Endothelial cell (in vitro differentiated cells): ENCODE measurements at places on chromosomes 11 and 22. TPM values are rescaled to one million over a fixed set of nuclear protein-coding genes. Genes with fewer than 3 reads are reported as not detected.

DNA sequence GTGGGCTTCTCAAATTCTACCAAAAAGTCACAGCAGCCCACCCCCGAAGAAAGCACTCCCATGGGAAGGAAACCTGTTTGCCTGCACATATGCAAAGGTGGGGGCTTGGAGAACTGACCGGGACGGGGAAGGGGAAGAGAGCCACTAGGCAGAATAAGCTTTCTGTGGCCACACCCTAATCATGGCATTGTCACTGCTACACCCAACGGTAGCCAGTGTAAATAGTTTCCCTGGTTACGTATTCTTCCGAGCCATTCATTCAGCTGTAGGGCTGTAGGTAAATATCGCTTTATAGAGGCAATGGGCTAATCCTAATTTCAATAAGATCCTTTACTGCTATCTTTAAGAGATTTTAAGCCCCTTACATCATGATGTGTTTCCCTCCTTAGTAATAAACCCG lies 61.7 kb downstream of the PRDM11 start:
- DNase-seq: no peak

P4HA3 gene
- total RNA-seq: 0.64 TPM

ALDH3B2 gene
- 0.72 TPM for total RNA-seq

GUCY1A2 gene
- 0.10 TPM for total RNA-seq

CCDC73 gene
- total RNA-seq: not detected

GRCh38 chr11:113448316-113448677 lies 26.9 kb downstream of the DRD2 start:
- no peak for DNase-seq

OR11H1 gene
- total RNA-seq: not detected

DNA sequence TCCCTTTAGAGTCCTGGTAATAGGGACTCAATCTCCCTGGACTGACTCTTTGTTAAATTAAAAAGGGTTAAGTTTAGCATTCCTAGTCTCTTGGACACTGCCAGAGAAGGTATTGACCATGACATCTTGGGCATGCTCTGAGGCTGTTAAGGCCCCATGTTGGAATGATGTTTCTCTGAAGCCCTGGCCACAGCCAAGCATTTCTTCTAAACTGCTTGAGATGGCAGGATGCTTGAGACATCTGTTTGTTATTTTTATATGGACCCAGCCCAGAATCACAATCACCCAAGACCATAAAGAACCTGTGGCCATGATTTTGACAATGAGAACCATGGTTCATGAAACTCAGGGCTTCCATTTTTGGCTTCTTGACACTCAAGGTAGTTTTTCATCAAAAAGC lies 5.5 kb upstream of the ANKK1 start:
- DNase-seq: no peak

DNA sequence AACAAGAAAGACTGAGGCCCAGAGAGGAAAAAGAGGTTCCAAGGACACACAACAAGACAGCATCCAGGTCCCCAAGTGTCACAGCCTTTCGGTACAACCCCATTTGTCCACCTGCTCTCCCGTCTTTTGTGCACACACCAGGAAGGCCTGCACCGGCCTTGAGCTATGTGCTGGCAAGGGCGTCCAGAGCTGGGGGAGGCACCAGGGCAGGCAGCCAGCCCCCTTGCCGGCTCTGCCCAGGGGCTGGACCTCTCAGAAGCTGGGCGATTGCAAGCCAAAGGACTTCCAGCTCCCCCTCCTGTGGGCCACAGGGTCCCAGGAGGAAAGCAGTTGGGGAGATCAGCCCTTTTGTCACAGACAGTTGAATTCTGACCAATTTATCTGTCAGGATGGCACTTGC lies 210.5 kb downstream of the MN1 start:
- DNase-seq: no peak

OVCH2 gene
- 0.85 TPM for total RNA-seq

- no peak for DNase-seq
These were observed 102.7 kb downstream of the RASSF10 start for GRCh38 chr11:13111813-13112130.

GRCh38 chr11:112465433-112466024 lies 204.9 kb upstream of the PLET1 start:
- DNase-seq: no peak

GRCh38 chr11:93199616-93200015 lies 1.8 kb upstream of the SLC36A4 start:
- DNase-seq: no peak

DNA sequence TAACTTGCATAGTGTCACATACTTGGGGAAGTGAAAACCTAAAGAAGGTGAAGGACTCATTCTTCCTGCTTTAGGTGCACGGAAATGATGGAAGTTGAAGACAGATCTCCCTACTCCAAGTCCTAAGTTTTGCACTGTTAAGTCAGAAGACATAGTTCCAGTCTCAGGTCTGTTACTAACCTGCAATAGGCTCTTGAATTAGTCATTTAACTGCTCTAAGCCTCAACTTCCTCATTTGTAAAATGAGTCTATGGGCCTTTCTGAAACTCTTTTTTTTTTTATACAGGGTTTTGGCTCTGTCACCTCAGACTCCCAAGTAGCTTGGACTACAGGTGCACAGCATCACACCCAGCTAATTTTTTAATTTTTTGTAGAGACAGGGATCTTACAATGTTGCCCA lies 30.8 kb upstream of the POU2AF1 start:
- DNase-seq: no peak

MUC6 gene
- not detected for total RNA-seq

- no peak for DNase-seq
These were observed 26.7 kb downstream of the RRP8 start for GRCh38 chr11:6576471-6577373.

DNA sequence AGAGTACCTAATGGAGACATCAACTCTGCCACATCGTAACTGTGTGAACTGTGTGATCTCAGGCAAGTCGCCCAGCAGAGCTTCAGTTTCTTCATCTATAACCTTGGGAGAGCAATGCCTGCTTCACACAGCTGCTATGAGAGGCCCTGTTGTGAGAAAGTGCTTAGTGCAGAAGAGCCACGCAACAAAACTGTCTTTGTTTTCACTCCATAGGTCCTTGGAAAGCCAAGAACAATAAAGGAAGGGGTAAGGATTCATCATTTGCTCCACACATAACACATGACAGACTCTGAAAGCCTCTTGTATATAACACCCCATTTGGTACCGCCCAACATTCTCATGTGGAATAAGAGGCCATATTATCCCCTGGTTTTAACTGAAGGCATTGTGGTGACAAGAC lies 231.9 kb upstream of the ISX start:
- no peak for DNase-seq

DNA sequence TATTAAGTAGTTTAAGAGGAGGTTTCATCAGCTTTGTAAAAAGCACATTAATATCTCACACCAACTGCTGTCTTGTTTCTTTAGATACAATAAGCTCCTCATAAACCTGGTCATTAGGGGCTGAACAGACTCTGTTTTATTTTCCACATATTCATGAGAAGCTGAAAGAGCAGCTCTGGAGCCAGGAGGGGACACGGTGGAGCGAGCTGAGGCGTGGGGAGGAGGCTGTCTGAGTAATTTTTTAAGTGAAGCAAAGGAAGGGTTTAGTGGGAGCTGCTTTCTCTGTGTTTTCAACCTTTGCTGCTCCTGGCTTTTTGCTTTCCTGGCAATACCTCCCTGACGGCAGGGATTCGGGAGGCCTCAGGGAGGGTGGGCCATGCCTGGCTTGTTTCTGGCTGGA lies 67.0 kb upstream of the EIF3D start:
- no peak for DNase-seq

DNA sequence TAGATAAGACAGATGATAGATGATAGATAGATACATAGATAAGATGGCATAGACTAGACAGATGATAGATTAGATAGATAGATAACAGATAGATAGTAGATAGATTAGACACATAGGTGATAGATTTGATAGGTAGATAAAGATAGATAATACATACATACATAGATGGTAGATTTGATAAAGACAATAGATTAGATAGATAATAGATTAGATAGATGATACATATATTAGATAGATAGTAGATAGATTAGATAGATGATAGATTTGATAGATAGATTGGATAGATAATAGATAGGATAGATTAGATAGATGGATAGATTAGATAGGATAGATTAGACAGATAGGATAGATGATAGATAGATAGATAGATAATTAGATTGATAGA lies 327.6 kb downstream of the BRD1 start:
- DNase-seq: no peak

GRCh38 chr11:2550606-2550970 lies 105.8 kb downstream of the KCNQ1 start:
- no peak for DNase-seq

- no peak for DNase-seq
These were observed 139.3 kb downstream of the CADM1 start for GRCh38 chr11:115364896-115365295.

DNA sequence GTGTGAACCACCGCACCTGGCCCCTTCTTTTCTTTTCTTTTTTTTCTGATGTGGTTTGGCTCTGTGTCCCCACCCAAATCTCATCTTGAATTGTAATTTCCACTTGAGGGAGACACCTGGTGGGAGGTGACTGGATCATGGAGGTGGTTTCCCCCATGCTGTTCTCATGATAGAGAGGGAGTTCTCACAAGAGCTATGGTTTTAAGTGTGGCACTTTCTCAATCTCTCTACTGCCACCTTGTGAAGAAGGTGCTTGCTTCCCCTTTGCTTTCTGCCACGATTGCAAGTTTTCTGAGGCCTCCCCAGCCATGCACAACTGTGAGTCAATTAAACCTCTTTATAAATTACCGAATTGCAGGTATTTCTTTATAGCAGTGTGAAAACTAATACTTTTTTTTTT lies 4.9 kb upstream of the TCN2 start:
- no peak for DNase-seq

CDC42EP2 gene
- 37.7 TPM for total RNA-seq

DNA sequence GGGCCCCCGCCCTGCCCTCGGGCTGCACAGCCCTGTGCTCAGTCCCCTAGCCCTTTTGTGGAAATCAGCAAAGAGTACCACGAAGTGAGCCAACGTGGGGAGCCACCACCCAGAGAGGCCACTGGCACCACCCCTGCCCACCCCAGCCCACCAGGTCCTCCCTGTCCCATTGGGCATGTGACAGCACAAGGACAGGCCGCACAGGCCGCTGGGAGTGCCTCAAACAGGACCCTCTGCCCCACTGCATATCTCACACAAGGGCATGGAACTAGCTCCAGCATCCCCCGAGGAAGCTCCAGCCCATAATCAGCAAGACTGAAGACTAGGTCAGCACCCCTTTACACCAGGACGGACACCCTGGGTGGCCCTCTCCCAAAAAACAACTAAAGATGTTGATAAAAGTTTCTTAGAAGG lies 29.7 kb downstream of the GNB1L start:
- peak; percentile 1 for DNase-seq

- DNase-seq: no peak
These were observed 82.2 kb downstream of the PHF21B start for GRCh38 chr22:44927463-44928135.

- no peak for DNase-seq
These were observed 215.2 kb upstream of the CHORDC1 start for GRCh38 chr11:90438069-90438468.

HEPN1 gene
- not detected for total RNA-seq

C11orf87 gene
- 0.46 TPM for total RNA-seq

PISD gene
- 53.0 TPM for total RNA-seq

GRCh38 chr22:20645954-20646353 lies 128.0 kb upstream of the SERPIND1 start:
- no peak for DNase-seq

- DNase-seq: no peak
These were observed 475.9 kb downstream of the BRD1 start for GRCh38 chr22:49351761-49352227.

- DNase-seq: no peak
These were observed 72.7 kb downstream of the AMBRA1 start for GRCh38 chr11:46520971-46521745.

GRCh38 chr11:100630898-100631297 lies 56.2 kb upstream of the ARHGAP42 start:
- DNase-seq: no peak

GRCh38 chr22:42856179-42856864 lies 751 bp downstream of the ARFGAP3 start:
- DNase-seq: no peak

DNA sequence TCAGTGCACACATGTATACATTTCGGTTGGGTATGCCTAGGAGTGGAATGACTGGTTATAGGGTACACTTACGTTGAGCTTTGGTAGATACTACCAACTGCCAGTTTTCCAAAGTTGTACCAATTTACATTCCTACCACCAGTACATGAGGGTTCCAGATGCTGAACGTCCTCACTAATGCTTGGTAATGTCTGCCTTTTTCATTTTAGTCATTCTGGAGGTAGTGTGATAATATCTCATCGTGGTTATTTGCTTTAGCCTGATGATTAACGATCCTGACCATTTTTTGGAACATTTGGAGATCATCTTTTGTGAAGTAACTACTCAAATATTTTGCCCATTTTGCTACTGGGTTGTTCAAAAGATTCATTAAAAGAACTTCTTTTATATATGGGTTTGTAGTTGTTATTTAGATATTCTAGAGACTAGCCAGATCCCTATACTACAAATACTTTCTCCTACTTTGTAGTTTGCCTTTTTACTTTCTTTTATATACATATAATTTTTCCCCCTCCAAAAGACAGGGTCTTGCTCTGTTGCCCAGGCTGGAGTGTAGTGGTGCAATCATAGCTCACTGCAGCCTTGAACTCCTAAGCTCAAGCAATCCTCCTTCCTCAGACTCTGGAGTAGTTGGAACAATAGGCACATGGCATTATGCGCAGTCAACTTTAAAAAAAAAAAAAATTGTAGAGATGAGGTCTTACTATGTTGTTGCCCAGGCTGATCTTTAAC lies 62.1 kb downstream of the RBFOX2 start:
- DNase-seq: no peak

GRCh38 chr11:131668500-131669400 lies 298.3 kb downstream of the NTM start:
- DNase-seq: peak; percentile 77

DNA sequence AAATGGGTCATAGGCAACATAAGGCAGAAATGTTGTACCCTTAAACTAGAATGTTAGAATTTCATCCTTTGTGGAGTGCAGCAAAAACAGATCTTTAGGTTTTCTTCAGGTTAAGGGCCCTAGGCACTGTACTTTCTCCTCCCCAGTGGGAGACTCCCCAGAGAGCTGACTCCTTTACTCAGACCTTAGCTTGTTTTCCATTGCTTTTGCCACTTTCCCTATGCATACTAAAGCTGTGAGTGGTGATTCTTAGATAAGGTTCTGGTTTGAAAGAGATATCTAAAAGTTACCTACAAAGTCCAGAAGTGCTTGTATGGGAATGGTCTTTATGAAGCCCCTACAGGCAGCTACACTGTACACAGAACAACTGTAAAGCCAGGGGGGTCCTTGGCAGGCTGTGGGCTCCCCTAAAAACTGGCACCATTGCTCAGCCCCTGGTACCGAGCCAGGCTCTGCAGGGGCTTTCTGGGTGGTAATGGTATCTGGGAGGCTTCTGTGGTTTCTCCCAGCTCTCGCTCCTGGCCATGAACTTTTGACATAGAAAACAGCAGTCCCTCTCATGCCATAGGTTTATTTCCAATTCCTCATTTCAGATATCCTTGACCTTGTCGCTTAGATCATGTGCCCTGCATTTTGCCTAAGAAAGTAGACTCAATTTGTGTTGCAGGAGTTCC lies 23.2 kb downstream of the AMOTL1 start:
- DNase-seq: no peak

- no peak for DNase-seq
These were observed 64.7 kb downstream of the DENND5A start for GRCh38 chr11:9200471-9200870.

DNAJC4 gene
- 38.0 TPM for total RNA-seq

GRCh38 chr11:117417342-117417741 lies 89.7 kb downstream of the CEP164 start:
- no peak for DNase-seq

TMEM86A gene
- total RNA-seq: 3.9 TPM
